Smooth muscle cell of the brain vasculature (primary cell): ENCODE measurements at places on chromosomes 6 and 20.

DNA sequence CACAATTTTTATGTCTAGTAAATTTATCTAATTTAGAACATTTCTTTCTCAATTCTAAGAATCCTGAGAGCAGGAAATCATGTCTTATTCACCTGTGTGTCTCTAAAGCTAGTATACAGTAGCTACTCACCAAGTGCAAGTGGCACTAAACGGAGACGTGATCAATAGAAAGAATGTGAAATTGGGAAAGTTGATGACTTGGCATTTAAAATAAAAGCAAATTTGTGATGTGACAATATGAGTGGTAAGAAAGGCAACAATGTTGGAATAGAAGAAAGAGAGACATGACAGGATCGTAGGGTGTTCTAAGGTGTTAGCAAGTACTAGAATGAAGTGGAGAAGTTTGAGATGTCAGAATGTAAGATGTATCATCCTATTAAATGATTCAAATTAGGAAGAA, 725.9 kb downstream of the BCKDHB start:
- no peak for DNase-seq

DNA sequence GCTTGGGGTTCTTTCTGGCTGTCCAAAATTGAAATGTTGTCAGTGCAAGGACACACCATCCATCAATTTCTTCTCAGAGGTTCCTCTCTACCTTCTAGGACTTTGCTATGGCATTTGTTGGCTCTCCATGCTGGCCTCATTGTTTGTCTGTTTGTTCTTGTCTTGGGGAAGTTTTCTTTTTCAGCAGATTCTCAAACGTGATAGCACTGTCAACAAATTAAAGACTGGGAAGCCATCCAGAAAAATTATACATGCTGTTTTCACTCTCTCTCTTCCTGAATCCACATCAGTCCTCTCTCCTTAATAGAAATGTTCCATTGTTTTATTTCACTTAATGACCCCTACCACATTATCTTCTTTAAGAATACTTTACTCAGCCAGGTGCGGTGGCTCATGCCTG, 130.4 kb downstream of the PCSK2 start:
- no peak for DNase-seq

DNA sequence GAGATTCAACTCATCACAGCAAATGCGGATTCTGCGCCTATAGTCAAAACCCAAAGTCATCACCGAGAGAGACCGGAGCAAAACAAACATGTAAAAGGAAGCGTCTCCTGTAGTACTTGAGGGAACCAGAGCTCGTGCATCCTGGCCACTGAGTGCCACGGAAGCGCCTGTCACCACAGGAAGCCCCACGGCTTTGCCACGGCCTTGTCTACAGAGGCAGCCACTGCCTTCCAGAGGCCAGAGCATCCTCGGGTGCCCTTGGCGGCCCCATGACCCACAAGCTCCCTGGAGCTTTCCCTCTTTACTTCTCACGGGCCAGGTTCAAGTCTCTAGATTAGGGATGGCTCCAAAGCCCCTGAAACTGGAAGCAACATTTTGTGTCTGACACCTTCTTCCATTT, 7.5 kb downstream of the TCFL5 start:
- no peak for DNase-seq

DNA sequence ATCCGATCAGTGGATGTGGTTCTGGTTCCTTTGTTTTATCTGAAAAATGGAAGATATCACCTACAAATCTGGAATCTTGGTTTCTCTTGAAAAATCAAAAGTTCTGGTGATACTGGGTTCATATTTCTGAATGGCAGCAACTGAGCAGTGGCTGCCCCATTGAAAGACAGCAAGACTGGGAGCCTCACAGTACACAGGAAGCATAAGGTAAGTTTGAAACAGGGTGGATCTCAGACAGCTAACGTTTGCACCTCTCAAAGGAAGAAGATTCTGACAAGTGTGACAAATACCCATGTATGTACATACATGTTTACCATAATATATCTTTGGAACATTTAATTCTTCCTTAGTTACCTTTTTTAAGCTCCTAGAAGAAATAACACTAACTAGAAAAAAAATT, at the start of gene SAMD3:
Gene SAMD3, minus strand, starts transcription at position 177 of the 400 bp plus-strand sequence. CDS start 7,678 bp downstream, outside the sequence.
- DNase-seq: no peak

- DNase-seq: no peak
Observed at GRCh38 chr6:25336996-25337395, 57.8 kb downstream of the CARMIL1 start.

DNA sequence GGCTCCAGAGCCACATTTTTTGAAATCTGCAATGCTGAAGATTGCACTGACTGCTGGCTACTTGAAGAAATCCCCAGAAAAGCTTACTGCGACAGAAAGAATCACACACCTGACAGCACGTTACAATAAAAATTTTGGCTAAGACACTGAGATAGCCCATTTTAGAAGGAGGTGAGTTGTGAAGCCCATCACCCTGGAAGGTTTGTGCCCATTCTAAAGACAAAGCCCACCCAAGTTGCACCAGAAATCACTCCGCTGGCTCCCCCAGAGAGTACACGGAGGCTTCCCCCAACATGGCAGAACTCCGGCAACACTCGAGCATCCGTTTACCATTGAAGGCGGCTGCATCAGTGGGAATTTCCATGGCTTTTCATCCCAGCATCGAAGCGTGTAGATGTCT, 29.4 kb downstream of the LPA start:
- DNase-seq: no peak

DNA sequence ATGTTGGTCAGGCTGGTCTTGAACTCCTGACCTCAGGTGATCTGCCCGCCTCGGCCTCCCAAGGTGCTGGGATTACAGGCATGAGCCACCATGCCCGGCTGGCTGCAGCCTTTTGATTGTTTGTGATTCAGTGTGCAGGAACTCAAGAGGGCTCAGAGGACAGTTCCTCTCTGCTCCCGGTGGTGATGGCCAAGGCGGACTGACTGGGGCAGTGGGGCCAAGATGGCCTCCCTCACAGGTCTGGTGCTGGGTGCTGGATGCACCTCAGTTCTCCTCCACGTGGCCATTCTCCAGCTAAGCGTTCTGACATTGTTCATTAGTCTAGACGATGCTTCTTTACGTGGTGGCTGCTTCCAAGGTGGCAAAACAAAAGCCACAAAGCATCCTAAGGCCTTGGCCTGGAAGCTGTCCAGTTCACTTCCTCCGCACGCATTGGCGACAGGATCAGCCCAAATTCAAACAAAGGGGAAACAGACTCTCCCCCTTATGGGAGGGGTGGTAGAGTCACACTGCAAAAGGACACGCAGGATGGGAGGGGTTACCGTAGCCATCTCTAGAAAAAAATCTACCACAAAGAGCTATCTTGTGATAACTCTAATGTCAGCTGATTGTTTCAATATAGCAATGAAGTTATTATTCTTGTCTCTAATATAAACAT, 146.9 kb downstream of the FOXC1 start:
- no peak for DNase-seq

GRCh38 chr6:54875539-54875938, 29.0 kb downstream of the FAM83B start:
- no peak for DNase-seq

DNA sequence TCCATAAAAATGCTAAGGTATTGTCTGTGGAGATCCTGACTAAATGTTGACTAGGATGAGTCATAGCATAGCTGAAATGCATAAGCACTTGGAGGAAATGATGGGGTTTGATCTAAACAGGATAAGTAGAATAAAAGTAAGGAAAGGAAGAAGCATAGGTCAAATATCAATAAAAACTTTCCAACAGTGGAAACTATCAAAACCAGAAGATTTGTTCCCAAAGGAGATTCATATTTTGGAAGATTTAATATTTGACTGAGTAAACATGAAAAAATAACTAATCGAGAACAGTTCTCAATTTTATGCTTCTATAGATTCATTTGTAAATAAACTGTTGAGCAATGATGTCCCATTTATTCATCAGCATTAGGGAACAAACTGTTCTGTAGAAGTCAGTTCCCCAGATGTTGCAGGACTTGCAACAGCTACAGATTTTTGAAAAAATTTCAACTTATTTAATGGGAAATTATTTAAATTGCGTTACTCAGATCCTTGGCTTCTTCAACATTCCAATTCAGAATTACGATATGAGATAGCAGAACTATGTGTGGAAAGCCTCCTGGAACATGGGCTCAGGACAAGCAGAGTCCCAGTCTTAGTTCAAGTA, 133.7 kb upstream of the TBX18 start:
- peak; percentile 41 for DNase-seq

GRCh38 chr20:63863798-63864544, 1.1 kb upstream of the TPD52L2 start:
- no peak for DNase-seq

DNA sequence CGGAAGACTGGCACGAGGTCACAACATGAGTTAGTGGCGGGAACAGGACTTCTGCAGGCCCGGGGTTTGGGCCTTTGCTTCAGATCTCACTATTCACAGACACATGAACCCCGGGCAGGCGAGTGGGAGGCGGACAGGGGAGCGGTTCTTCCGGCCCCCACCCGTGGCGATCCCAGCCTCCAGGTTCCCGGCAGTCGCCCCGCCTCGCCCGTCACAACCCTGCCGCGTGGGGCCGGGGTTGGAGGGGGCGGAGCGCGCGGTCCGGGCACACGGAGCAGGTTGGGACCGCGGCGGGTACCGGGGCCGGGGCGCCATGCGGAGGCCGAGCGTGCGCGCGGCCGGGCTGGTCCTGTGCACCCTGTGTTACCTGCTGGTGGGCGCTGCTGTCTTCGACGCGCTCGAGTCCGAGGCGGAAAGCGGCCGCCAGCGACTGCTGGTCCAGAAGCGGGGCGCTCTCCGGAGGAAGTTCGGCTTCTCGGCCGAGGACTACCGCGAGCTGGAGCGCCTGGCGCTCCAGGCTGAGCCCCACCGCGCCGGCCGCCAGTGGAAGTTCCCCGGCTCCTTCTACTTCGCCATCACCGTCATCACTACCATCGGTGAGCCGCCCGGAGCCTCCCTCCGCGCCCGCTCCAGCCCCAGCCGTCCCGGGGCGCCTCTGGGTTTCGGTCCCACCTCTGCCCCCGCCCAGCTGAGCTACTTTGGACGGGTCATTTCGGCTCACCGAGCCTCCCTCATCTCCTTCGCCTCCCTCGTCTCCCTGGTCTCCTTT, at the start of gene KCNK15:
Gene KCNK15, plus strand, starts transcription at position 268 of the 769 bp plus-strand sequence. Its CDS starts 46 bp downstream, at position 314.
- no peak for DNase-seq

GRCh38 chr6:53244399-53244931, 95.8 kb upstream of the GCM1 start:
- no peak for DNase-seq

- no peak for DNase-seq
Observed at GRCh38 chr6:3348821-3349220, 90.1 kb downstream of the PSMG4 start.
